NCI-H1417 (cell line): ENCODE measurements at places on chromosomes 4 and X.

DNA sequence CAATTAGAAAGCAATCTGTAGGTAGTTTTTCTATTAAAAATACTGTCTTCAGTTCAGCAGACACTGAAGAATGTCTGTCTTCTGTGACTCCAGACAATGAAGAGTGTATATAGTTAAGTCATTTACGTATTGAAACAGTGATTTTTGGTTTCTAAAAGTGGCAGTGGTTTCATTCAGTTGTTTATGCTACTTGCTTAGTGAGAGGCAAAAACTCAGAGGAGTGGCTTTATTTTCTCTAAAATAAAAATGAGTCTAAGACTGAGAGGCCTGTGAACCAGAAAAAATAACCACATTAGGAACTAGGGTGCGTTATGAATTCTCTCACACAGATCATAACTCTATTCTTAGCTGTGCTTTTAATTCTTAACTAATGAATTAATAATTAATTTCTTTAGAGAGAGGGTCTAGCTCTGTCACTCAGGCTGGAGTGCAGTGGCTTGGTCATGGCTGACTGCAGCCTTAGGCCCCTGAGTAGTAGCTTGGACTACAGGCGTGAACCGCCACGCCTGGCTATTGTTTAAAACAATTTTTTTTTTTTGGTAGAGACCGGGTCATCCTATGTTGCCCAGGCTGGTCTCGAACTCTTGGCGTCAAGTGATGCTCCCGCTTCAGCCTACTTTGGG lies 31.4 kb downstream of the FREM3 start:
- DNase-seq = no peak

- peak; percentile 62 for DNase-seq
These were observed 14.7 kb upstream of the CBR4 start for GRCh38 chr4:169024762-169025161.

- DNase-seq = no peak
These were observed 426.6 kb downstream of the ARHGAP24 start for GRCh38 chr4:85901500-85901899.

GRCh38 chr4:125369098-125369497 lies 54.3 kb downstream of the FAT4 start:
- no peak for DNase-seq

DNA sequence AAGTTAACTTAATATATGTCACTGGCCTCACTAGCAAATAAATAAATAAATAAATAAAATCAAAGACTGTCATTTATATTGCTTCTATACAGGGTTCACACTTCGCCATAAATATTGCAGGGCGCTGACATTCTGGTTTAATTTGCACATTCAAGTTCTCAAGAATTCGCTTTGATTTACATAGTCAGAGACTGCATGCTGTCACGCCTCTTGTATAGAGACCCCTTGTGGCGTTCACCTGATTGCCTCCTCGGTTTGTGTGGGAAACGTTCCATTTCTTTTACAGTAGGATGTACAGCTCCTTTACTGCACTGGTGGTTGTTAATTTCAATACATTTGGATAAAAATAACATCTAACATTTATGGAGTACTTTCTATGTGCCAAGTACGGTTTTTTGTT lies 71.3 kb upstream of the ADGRG2 start:
- no peak for DNase-seq

- DNase-seq = no peak
These were observed 136.1 kb downstream of the STIM2 start for GRCh38 chr4:26996745-26997144.

GRCh38 chrX:15645266-15645665 lies 19.3 kb downstream of the CLTRN start:
- no peak for DNase-seq

DNA sequence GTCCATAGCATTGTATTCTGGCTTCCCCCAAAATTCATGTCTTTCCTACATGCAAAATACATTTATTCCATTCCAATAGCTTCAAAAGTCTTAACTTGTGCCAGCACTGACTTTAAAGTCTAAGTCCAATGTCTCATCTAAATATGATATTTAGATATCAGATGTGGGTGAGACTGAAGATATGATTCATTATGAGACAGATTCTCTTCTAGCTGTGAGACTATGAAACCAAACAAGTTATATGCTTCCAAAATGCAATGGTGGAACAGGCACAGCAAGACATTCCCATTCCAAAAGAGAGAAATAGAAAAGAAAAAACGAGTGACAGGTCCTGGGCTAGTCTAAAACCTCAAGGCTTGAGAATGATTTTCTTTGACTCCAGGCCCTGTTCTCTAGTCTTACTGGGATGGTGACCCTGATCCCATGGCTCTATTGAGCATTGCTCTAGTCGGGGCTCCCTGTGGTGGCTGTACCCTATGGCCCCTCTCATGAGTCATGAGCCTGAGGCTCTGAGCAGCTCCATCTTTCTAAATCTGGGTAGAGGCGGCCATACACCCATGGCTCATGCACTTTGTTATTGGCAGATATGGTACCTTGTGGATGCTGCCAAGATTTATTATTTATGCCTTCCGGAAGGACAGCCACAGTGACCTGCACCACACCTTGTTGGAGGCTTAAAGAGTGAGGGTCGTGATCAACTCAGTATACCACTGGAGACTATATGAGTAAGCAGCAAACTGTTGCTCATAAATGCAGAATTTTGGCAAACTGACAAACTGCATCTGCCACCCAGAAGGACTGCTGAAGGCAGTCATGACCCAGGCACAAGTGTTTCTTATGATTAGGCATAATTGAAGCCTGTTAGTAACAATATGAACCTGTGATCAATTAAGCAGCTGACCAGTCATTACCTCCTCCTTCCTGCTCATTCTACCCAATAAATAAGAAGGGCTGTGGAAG lies 38.5 kb upstream of the BOD1L1 start:
- no peak for DNase-seq

- DNase-seq = no peak
These were observed 813.7 kb downstream of the DMD start for GRCh38 chrX:32397562-32398216.

DNA sequence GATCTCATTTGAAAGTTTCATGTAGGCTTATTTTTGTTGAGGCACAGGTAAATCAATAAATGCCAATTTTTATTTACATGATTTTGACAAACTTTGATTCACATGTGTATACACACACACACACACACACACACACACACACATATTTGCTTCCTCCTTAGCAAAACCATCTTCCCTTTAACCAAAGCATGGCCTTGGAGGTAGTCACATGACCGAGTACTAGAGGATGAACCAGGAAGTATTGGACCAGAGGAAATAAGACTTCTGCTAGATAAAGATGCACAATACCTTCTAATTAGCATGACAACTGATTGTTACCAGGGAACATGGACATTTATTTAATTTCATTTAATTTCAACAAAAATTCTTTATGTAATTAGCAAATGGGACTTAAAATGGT lies 23.4 kb upstream of the CFAP299 start:
- no peak for DNase-seq

DNA sequence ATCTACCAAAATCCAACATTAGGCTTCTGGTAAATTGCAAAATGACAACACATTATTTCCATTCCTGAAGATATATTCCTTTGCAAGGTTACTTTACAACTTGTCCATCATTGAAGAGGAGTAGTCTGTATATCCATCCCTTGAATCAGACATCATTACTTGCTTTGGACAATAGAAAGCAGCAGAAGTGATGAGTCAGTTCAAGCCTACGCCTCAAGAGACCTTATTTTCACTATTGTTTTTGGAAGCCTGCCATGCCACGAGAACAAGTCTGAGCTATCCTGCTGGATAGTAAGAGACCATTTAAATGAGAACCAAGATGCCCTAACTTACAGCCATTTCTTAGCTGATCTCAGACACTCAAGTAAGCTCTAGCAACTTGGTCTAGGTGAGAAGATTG lies 246.0 kb upstream of the HHIP start:
- no peak for DNase-seq

- no peak for DNase-seq
These were observed 502.5 kb downstream of the GRXCR1 start for GRCh38 chr4:43394976-43395375.

GRCh38 chrX:74080165-74080564 lies 223.8 kb upstream of the ZCCHC13 start:
- no peak for DNase-seq
